ENCODE measurements at places on chromosomes 16 and 17.

DNA sequence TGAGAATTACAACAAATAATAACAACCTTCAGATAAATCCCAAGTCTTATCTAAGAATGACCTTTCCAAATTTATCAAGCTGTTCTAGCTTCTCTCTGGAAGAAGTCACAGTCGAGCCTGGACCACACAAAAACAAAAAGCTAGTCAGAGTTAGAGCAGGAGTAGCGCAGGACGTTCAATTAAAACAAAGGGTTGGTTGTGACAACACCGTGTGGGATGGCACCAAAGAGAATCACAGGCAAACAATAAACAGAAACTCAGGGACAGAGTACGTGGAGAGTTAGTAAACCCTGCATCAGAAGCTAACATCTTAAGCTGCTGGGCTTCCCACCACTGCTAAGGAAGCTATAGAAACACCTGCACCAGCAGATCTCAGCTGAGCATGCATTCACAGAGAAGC is 23.8 kb downstream of the ARHGAP17 start:
- DNase-seq, result no peak

DNA sequence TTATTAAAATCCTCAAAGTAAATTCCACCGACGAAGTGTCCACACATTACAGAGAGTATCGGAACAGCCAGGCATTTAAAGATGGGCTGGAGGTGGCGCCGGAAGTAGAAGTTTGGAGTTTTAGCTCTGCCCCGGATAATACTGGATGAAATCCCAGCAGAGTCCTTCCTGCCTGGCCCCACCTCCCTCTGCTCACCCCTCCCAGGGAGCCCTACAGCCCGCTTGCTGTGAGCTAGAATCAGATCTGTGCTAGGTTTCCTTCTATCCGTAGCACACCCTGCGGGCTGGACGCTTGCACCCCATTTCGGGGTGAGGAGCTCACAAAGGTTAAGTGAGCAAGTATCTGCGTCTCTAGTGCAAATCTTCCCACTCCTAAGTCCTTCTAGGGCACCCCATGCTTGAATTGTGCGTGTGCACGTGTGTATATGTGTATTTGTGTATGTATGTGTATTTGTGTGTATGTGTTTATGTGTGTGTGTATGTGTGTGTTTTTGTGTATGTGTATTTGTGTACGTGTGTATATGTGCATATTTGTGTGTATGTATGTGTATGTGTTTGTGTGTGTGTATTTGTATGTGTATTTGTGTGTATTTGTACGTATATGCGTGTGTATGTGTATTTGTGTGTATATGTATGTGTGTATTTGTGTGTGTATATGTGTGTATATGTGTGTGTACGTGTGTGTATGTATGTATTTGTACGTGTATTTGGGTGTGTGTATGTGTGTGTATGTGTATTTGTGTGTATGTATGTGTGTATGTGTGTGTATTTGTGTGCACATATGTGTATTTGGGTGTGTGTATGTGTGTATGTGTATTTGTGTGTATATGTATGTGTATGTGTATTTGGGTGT is 61.4 kb downstream of the HAPSTR1 start:
- no peak for DNase-seq

DNA sequence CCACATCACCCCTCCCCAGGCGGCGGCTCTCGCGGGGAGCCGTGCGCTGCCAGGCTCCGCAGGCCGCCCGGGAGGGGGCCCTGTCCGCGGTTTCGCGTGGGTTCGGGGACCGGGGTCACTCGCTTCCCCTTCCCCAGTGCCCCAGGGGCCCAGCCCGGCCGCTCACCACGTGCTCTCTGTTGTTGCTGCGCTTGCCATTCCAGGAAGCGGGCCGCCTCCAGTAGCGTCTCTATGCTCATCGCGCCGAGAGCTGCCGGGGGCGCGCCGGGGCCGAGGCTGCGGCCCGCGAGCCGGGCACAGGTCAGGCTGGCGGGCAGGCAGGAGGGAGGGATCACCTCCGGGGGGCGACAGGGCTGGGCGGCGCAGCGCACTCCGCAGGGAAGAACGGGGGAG is 390 bp downstream of the MNT start:
- DNase-seq, result peak; percentile 48

DNA sequence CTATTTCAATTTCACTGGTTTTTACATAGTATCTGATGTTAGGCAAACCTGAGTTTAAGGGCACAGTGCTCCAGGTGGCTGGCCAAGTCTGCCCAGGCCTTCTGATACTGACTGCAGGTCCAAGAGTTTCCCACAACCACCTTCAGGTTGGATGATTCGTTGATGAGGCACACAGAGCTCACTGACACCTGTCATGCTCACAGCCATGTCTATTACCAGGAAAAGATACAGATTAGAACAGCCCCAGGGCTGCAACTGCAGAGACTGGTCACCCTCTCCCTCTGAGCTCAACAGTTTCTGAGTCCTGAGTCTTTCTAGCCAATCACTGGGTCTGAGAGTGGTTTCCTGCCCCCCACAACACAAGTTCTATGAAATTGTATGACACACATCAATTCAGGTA is 37.2 kb downstream of the MEAK7 start:
- DNase-seq, result no peak

DNA sequence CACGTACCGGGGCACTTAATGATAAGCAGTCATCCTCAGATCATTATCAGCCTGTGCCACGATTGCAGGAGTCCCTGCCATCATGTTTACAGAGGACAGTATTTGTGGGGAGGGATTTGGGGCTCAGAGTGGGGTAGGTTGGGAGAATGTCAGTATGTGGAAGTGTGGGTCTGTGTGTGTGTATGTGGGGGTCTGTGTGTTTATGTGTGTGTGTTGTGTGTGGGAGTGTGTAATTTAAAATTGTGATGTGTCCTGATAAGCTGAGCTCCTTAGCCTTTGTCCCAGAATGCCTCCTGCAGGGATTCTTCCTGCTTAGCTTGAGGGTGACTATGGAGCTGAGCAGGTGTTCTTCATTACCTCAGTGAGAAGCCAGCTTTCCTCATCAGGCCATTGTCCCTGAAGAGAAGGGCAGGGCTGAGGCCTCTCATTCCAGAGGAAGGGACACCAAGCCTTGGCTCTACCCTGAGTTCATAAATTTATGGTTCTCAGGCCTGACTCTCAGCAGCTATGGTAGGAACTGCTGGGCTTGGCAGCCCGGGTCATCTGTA is 13.5 kb upstream of the EFCAB13 start:
- DNase-seq, result no peak

GRCh38 chr16:27817038-27817437 is 246.5 kb downstream of the GSG1L start:
- no peak for DNase-seq

Data from T-helper 9 cell (primary cell).